ENCODE measurements at places on chromosomes 3 and 15.

GRCh38 chr3:190996181-190996775 lies 133.8 kb upstream of the GMNC start:
- DNase-seq: no peak

DNA sequence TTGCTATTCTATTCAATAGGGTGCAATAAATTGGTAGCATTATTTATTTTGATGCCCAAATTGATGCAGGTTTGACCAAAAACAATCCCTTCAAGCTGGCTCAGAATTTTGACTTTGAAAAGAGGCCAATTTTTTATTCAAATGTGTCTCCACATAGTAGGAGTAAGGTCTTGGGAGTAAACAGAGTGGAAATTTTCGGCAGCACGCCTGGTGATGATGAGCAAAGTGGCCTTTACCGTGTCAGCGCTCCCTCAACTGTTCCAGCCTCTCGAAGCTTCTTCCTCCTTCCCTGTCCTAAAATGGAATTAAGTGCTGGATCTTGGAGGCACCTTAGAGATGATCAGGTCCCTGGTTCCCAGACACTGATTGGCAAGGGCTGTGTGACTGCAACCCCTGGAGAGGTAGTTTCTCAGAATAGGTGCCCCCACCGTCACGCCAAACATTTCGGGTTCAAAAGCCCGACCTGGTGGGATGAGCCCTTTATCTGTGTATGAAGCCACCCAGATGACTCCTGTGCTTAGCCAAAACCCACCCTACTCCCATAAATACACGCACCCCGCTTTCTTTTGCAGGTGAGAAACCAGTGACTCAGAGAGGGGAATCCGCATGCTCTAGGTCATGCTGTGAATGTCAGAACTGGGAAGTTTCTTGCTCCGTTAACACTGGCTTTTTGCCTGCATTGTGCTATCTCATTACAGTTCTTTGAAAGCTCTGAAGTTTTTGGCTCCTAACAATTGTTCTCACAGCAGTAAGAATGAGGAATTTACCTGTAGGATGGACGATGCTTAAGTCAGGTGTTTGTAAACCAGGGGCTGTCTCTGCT lies 89.1 kb downstream of the CRYGS start:
- no peak for DNase-seq

DNA sequence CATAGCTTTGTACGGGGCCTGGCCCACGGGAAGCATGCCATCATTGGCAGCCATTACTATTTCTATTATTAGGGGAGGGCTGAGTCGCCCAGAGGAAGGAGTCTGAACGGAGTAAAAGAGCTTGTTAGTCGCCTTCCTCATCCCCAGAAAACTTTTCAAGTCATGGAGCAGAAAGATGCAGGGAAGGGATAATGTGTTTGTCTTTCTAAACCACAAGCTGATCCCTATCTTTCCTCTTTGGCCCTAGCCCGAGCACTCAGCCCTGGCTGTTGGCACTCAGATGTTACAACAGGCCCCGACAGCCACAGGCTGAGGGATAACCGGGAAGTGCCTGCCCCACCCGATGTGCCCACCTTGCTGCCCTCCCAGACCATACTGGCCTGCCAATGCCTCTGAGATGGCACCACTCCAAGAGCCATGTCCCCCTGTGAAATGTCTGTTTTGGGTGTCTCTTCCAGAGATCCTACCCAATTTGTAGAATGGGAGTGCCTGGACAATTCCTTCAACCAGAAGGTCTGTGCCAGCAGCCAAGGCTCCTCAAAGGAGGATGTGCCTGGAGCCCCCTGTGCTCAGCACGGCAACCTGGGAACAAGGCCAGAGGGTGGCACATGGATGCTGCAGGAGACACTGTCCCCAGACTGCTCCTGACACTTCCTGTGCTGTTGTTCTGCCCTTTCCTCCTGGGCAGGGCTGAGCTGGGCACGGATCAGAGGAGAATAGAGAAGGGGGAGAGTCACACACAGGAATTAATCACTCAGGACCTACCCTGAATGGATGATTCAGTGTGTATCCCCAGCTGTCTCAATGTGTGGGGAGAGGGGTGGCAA lies 10.8 kb downstream of the PAK6 start:
- DNase-seq: no peak

DNA sequence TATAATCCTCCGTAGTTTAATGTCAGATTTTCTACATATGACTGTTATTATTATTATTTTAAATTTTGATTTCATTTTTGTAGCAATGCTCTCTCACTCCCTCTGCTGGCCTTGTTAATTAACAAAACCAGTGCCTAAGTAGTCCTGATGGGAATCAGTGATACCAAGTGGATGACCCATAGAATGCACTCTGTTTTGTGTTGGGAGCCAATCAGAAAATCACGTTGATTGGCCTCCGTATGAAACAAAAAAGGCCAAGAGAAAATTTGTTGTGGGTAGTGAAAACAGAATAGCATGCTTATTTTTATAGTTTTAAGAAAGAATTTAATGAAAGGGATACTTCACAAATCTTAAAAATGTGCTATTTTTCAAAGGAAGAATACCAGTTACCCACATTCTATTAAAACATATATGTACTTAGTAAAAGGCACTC lies 34.4 kb upstream of the MEIS2 start:
- DNase-seq: no peak

DNA sequence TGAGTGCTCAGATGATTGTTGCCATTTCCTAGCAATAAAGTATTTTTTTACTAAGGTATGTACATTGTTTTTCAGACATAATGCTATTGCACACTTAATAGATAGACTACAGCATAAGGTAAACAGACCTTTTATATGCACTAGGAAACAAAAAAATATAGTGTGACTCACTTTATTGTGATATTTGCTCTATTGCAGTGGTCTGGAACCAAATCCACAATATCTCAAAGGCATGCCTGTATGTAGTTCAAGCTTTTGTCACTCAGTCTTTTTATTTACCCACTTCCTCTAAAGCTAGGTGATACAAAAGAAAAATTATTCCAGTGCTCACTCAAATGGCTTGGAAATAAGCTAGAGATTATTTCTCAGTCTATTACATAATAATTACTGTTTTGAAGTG lies 209.9 kb upstream of the VEPH1 start:
- DNase-seq: no peak

GRCh38 chr15:99058421-99058870 lies 46.4 kb upstream of the SYNM start:
- DNase-seq: no peak

DNA sequence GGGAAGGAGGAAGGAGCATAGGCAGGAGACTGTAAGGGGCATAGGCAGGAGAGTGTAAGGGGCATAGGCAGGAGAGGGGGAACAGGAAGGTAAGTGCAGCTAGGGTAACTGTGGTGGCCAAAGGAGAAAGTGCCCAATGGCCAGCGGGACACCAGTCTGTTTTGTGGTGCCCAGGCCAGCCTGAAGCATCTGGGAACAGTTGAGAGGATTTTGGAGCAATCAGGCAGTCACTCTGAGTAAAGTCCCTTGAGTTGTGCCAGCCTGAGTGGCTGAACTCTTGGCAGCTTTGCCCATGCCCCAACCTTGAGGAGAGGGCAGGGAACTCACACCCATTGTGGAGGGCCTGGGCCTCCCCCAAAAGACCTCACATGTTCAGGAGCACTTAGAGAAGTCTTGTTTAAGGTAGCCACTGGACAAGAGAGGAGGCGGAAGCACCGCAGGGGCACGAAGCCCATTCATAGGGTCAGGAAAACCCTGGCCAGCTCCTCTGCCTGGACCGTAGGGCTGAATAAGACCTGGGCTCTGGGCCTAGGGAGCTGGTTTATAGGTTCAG lies 3.5 kb upstream of the TGM5 start:
- DNase-seq: no peak

DNA sequence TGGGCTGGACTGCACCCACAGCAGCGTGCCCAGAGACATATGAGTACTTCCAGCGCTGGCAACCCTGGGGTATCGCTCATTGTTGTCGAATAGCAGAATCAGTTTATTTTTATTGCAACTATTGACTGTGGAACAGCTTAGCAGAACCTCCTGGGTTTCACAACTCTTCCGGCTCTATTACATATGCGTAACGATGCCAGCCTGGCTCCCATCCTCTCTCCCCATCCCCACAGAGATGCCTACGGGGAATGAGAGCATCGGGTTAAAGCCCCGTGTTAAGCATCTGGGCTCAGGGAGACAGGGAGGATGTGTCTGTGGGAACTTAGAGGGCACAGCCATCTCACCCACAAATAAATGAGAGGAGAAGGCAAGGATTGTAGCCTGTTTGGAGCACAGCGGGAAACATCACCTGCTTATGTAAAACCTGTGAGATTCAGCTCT lies 76.6 kb upstream of the DLG1 start:
- DNase-seq: no peak

DNA sequence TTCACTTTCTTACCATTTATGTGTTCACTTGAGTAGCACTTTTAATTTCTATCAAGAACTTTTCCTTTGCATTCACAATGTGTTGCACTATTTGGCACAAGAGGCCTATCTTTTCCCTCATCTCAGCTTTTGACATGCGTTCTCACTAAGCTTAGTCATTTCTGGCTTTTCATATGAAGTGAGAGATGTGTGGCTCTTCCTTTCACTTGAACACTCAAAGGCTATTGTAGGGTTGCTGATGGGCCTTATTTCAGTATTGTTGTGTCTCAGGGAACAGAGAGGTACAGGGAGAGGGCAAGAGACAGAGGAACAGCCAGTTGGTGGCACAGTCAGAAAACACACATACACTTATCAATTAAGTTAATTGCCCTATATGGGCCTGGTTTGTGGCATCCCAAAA lies 127.4 kb upstream of the MLF1 start:
- no peak for DNase-seq

DNA sequence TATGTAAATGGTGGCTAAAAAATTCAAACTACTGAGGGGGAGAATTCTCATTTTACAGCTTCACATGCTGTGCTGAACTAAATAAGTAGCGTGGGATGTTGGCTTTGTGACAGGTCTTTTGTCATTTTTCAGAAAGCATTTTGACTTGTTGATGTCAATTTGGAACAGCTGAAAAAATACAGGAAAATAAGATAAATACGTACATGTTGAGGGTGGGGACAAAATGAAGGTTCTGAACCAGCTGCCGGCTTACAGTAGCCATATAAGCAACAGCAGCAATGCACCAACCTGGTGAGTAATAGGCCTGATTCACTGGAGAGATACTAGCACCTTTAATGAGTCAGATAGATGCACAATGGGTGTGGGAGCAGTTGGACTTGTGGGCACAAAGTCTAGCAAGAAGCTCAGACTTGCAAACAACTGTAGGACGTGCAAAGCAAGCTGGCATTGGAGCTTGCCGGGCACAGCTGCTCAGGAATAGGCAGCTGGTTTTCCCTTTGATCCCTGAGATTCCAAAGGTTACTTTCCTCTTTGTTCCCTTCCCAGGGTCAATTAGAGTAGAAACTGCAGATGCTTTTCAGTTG lies 12.9 kb downstream of the B3GNT5 start:
- DNase-seq: no peak

DNA sequence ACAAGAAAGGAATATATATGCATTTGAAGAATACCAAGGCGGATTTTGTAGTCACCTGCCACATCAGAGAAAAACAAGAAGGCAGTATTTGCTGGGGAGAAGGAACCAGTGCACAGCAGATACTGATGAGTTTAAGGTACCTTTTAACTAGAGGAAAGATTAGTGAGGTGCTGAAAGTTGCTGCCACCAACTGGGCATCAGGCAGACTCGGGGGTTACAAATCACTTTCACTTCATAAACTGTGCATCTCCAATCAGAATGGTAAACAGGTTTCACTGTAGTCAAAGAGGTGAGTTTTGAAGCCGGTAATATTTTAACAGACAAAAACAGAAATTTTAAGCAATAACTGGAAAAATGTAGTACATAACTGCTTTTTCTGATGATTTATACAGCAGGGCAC lies 4.1 kb downstream of the FBN1 start:
- DNase-seq: no peak

GRCh38 chr3:43248185-43248583 lies 38.2 kb upstream of the SNRK start:
- DNase-seq: no peak

- DNase-seq: no peak
Measured at GRCh38 chr3:183295211-183295610, 42.2 kb downstream of the B3GNT5 start.

- DNase-seq: no peak
Measured at GRCh38 chr15:72341361-72341760, 21.4 kb upstream of the CELF6 start.

DNA sequence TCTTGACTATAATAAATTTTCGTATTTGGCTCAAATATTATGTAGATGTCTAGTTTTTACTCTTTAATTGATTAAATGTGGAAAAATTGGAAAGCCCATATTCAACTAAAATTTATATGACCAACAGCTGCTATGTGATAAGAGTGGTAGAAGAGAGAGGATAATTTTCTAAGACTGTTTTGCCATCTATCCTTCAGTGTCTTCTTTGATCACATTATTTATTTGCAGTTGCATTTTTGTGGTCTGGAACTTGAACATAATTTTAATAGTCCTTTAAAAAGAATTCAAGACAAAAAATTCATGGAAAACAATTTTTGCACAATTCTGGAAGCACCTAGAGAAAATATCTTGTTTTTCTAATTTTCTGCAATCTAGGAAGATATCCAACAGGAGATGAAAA lies 213.3 kb upstream of the THBS1 start:
- no peak for DNase-seq

DNA sequence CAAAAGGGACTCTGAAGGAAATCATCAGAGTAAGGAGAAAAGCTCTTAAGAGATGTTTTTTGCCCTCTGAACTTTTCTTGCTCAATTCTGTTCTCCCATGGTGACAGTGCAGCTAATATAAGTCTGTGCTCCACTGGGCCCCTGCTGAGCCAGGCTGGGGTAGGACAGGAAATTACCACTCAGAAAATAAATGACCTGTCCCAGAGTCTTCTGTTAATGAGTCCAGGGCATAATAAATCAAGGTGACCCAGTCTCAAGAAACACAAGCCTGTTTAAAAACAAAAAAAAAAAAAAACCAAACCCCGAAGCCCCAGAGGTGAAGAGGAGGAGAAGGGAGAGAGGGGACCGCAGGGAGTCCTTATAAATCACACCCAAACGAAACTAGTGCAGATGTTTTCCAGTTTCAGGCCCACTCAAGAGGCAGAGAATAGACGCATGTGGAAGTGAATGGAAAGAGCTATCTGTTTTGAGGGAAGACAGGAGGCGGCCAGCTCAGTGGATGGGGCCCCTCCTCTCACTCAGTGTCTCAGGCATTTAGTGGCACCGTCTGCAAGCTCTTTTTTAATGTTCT lies 59.8 kb upstream of the BOC start:
- DNase-seq: no peak

- DNase-seq: no peak
Measured at GRCh38 chr3:58333206-58334012, 717 bp downstream of the PXK start.

DNA sequence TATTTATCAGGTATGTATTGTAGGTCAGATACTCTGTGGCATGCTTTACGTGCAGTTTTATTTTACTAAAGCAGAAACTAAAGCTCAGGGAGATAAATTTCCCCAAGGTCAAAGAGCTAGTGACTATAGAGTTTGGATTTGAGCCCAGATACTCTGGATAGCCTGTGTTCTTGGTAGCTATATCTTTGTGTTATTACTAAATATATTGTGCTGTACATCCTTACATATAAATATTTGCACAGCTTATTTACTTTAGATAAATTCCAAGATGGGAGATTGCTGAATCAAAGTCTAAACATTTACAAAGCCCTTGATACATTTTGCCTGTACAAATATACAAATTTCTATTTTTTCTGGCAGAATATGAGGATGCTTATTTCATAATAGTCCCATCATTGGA lies 660.9 kb upstream of the NAALADL2 start:
- DNase-seq: no peak
